Hepatic stellate cell (primary cell): ENCODE measurements at places on chromosomes 5 and 9.

DNA sequence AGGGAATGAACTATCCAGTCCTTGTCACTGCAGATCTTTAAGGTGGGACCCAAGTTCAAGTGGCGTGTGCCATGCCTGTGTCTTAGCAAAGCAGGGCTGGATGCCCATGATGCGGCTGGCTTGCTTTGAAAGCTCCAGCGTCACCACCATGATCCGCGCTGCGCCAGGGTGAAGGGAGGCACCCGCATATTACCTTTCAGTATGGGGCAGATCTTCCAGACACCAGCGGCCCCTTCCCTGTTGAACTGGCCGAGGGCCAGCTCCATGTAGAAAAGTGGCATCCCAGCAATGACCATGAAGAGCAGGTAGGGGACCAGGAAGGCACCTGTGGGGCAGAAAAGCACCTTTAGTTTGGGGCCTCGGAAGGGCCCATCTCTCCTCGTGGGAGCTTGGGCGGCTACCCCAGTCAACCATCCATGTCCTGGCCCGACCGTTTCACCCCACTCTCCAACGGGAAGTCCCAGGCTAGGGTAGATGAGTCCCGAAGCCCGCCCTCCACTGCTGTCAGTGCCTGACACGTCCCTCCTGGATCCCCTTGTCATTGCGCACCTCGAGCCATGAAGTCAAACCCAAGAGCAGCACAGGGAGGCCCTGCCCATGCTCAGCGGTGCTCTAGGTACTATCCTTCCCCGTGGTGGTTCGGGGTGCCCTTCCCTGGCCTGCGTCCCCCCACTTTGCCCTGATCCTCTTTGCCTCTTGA is 3.9 kb downstream of the SLC6A3 start:
- DNase-seq, result no peak

DNA sequence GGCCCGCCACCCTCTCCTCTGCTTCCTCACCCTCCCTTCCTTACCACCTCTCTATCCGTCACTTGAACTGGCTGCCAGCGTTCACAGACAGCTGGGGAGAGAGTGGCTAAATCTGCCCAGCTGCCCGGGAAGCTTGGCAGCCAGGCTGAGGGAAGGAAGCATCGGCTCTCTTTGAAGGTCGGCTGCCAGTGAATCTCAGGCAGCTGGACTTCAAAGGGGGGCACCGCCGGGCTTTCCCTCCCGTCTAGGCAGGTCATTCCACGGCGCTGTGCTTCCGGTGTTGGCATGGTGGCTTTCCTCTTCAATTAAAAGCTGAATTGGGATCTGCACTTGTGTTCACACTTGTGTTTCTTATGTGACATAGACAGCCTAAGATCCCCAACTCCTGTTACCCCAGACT is 174.0 kb downstream of the GDNF start:
- no peak for DNase-seq

DNA sequence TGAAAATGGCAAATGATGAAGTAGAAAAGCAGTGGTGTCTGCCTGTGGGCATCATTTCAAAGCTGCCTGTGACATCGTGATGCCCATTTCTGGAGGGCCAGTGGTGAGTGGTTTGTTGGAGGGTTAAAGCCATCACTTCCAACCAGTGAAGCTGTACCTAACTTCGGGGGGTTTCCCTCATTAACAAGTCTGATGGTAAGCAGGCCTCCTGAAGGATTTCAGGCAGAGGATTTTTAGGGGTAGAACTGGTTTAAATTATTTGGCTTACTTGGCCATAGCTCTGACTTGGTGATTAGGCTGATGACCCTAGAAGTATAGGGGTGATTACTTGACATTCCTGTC is 10.7 kb downstream of the TNFAIP8 start:
- DNase-seq, result no peak

- peak; percentile 88 for DNase-seq
These were observed 29.3 kb downstream of the PRRC2B start for GRCh38 chr9:131423171-131423581.

- no peak for DNase-seq
These were observed 226.6 kb downstream of the SAXO1 start for GRCh38 chr9:18806232-18807080.

GRCh38 chr5:92435781-92436180 is 1052.7 kb upstream of the ARRDC3 start:
- no peak for DNase-seq

DNA sequence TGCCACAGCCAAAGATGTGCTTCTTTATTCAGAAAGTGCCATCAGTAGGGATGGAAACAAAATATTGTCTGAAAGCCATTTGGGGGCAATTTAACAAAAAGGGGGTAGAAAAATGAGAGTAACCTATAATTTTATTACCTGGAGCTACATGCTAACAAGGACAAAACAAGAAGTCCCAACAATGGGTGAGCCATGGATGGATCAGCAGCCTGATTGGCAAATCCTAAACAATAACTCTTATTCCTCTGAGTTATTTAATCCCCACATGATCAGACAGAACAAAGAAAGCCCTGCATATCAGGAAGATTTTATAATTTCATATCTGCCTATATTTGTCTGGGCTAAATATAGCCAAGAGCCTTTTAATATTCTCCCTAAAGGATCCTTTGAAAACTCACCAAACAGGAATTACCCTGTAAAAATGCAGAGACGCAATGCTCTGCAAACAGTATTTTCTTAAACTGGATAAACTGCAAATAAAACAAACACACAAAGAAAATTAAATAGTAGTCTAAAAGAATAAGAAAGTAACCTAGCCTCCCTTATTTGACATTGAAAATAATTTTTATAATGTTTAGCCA is 483.4 kb downstream of the ZNF608 start:
- DNase-seq, result no peak

- no peak for DNase-seq
These were observed 37.5 kb downstream of the SPOCK1 start for GRCh38 chr5:137461391-137462264.

DNA sequence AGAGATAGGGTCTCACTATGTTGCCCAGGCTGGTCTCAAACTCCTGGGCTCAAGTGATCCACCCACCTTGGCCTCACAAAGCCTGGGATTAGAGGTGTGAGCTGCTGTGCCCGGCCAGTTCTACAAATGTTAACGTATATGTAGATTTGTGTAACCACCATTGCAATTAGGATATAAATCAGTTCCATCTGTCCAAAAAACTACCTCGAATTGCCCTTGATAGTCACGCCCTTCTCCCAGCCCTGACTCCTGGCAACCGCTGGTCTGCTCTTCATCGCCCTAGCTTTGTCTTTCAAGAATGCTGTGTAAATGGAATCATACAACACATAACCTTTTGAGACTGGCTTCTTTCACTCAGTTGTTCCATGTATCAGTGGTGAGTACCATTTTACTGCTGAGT is 46.1 kb upstream of the PPARGC1B start:
- no peak for DNase-seq

- no peak for DNase-seq
These were observed 304.0 kb downstream of the NR2F1-AS1 start for GRCh38 chr5:93277051-93277450.

- DNase-seq, result no peak
These were observed 45.9 kb downstream of the CERT1 start for GRCh38 chr5:75465480-75465879.

DNA sequence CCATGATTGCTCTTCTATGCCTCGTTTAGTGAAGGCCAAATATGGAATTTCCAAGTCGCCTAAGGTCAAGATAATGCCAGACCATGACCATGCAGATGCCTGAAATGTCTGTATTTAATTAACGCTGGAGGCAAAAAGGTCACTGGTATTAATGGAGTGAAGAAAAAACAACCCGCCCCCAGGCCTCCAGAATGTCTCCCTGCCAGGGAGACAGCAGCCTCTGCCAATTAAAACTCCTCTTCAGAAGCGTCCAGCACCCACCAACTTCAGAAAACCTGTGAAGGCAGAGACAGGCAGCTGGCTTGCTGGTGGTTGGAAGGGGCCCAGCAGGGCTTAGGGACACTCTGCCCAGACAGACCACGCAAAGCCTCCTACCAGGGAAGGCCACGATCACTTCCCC is 94.4 kb downstream of the VAV2 start:
- no peak for DNase-seq

DNA sequence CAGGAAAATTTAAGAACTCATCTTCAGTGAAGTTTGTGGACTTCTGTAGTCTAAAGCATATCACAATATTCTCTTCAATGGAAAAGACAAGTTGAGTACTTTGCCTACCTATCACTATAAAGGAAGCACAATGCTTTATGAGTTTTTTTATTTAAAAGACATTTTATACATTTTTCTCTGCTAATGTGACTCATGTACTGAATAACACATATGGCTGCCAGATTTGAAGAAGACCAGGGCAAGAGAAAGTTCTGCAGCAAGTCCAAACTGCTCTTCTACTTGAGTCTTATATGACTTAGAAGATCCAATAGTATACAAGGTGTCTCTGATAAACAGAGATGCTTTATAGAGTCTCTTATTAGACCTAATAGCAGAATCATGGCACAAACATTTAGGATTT is 978.4 kb downstream of the TLE4 start:
- DNase-seq, result no peak

DNA sequence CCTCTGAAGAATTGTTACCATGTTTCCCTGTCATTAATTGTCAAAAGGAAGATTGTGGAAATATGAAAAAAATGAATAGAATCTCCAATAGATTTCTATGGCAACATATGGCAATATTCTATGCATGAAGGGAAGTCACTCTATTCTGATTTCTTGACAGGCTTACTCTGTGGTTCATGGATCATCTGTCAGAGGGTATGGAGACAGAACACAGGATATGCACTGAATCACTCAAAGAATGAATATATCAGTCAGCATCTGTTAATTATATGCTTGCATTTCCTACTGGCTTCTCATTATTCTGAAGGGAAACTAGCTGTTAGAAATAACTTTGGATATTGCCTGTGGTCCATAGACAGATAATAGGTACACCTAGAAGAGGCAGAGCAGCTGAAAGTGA is 918.9 kb downstream of the DTWD2 start:
- no peak for DNase-seq

- no peak for DNase-seq
These were observed 26.4 kb downstream of the TNFSF15 start for GRCh38 chr9:114779352-114779845.

DNA sequence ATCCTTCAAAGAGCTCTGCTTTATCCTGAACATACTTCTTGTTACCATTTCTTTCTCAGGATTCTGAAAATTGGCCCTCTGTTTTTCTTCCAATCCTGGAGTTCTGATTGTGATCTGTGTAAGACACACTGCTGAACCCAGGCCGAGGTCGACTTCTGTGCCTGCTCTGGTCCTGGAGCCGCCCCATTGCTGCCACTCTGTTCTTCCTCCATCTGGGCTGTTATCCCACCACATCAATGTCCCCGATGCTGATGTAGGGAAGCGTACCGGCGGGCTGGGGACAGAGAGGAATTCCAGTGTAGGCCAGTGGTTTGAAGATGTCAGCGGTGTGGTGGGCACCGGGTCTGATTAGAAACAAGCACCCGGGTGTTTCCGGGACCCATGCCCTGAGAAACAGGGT is 102.5 kb downstream of the LIFR start:
- DNase-seq, result no peak

- DNase-seq, result no peak
These were observed 415.0 kb downstream of the ARHGEF28 start for GRCh38 chr5:74040811-74041491.

GRCh38 chr9:73577848-73578247 is 426.2 kb downstream of the ANXA1 start:
- DNase-seq, result no peak

DNA sequence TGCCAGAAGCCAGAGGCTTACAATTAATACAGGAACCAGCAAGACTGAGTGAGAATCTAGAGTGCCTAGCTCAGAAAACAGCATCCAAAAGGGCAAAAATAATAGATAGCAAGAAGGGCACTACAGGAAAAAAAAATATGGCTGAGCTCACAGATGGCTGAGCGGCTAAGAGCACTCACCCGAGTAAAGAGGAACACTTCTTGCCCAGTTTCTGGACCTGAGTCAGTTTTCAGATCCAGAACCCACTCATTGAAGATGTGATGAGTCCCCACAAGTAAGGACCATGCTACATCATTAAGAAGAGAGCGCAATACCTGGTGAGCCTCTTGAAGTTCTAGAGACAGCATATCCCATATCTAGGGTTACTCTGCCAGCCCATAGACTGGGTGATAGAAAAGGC is 65.5 kb upstream of the MAP3K1 start:
- no peak for DNase-seq

- no peak for DNase-seq
These were observed 12.8 kb downstream of the SLC1A1 start for GRCh38 chr9:4503103-4503502.

- DNase-seq, result no peak
These were observed 978 bp upstream of the BRD3OS start for GRCh38 chr9:134024214-134024792.

DNA sequence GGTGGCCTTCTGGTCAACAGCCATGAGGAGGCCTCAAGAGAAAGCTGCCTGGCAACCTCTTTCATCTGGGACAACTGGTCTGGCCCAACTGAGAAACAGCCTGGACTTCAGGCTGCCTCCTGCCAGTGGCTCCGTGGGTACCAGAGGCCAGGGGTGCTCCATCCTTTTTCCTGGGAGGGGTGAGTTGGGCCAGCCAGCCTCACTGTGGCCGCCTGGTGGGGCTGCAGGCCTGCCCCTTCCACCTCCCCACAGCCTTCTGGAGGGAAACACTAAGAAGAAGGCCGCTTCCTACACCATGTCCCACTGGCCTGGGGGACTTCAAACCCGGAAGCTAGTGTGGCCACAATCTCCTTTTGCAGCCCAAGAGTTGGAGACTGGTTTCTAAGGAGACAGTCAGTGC is 13.8 kb upstream of the NKD2 start:
- no peak for DNase-seq

DNA sequence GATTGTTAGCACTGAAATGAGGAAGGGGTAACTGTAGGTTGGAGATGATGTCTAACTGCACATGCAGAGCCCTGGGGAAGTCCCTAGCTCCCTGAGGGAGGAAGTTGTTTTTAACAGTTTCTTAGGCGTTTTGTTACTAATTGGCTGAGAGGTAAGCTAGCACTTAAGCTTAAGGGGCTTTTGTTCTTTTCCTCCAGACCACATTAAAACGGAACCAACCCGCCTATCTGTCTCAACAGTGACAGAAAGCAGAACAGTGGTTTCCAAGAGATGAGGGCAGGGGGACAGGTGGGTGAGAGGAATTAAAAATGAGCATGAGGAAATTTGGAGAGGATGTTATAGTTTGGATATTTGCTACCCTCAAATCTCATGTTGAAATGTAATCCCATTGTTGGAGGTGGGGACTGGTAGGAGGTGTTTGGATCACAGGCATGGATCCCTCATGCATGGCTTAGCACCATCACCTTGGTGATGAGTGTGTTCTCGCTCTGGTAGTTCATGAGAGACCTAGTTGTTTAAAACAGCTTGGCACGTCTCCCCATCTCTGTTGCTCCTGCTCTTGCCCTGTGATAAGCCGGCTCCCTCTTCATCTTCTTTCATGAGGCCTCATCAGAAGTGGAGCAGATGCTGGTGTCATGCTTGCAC is 38.9 kb downstream of the LYRM7 start:
- no peak for DNase-seq

GRCh38 chr5:158154226-158155005 is 295.5 kb upstream of the CLINT1 start:
- DNase-seq, result no peak
